ENCODE measurements at places on chromosomes 1 and 21. TPM values are rescaled to one million over a fixed set of nuclear protein-coding genes. Genes with fewer than 3 reads are reported as not detected.

PLA2G2A gene
- total RNA-seq, result not detected

GJB5 gene
- total RNA-seq, result not detected

C1QC gene
- total RNA-seq, result not detected

HUNK gene
- total RNA-seq, result not detected

HPCA gene
- total RNA-seq, result not detected

LRRC3 gene
- total RNA-seq, result 0.71 TPM

PTPN14 gene
- total RNA-seq, result 58.9 TPM

FCRL1 gene
- not detected for total RNA-seq

AK5 gene
- 2.5 TPM for total RNA-seq

OLIG2 gene
- not detected for total RNA-seq

KCNJ15 gene
- 0.04 TPM for total RNA-seq

CFHR2 gene
- total RNA-seq, result not detected

BLACAT1 gene
- not detected for total RNA-seq

DCST1 gene
- not detected for total RNA-seq

FMOD gene
- total RNA-seq, result 0.07 TPM

SMIM11 gene
- 21.9 TPM for total RNA-seq

MMP23B gene
- 0.33 TPM for total RNA-seq

SLC9C2 gene
- not detected for total RNA-seq

OR2L5 gene
- total RNA-seq, result not detected

VHLL gene
- total RNA-seq, result not detected

ZSWIM5 gene
- 0.46 TPM for total RNA-seq

SPRR2A gene
- not detected for total RNA-seq

AQP10 gene
- 0.13 TPM for total RNA-seq

PYHIN1 gene
- not detected for total RNA-seq

GADD45A gene
- 28.9 TPM for total RNA-seq

CAMTA1 gene
- total RNA-seq, result 54.0 TPM

TCP10L gene
- not detected for total RNA-seq

ADCY10 gene
- total RNA-seq, result not detected

CRYAA gene
- total RNA-seq, result not detected

LCE1F gene
- total RNA-seq, result not detected

ACTA1 gene
- total RNA-seq, result not detected

GTF2B gene
- total RNA-seq, result 38.6 TPM

ZNF678 gene
- 13.3 TPM for total RNA-seq

FCMR gene
- not detected for total RNA-seq

LRRC71 gene
- total RNA-seq, result 0.11 TPM

UBL4B gene
- total RNA-seq, result not detected

NBPF26 gene
- 11.7 TPM for total RNA-seq

KRTAP19-3 gene
- not detected for total RNA-seq

RAB29 gene
- 40.6 TPM for total RNA-seq

CLEC20A gene
- total RNA-seq, result not detected

PLA2G2F gene
- not detected for total RNA-seq

TCEA3 gene
- 1.1 TPM for total RNA-seq

SNAPIN gene
- 60.6 TPM for total RNA-seq

CNTN2 gene
- not detected for total RNA-seq

LEFTY1 gene
- not detected for total RNA-seq

RGS13 gene
- not detected for total RNA-seq

SSR2 gene
- total RNA-seq, result 499 TPM

FBXO2 gene
- 1.1 TPM for total RNA-seq

PLK3 gene
- total RNA-seq, result 22.4 TPM

ATP6V1G3 gene
- total RNA-seq, result not detected

MINDY1 gene
- 8.9 TPM for total RNA-seq

CACHD1 gene
- 3.7 TPM for total RNA-seq

TRPM2 gene
- total RNA-seq, result not detected

All from pulmonary artery endothelial cell (primary cell).